ENCODE measurements at places on chromosomes 2 and 18. TPM values are rescaled to one million over a fixed set of nuclear protein-coding genes. Genes with fewer than 3 reads are reported as not detected.

The SULT1C2 gene
- total RNA-seq, result 0.98 TPM

The ALLC gene
- not detected for total RNA-seq

The SERPINB5 gene
- 3.5 TPM for total RNA-seq

The ABCB11 gene
- total RNA-seq, result 4.1 TPM

The KLHL41 gene
- 0.25 TPM for total RNA-seq

The ACTG2 gene
- 14.7 TPM for total RNA-seq

The HOXD8 gene
- total RNA-seq, result 6.2 TPM

The PCARE gene
- not detected for total RNA-seq

The CDH2 gene
- total RNA-seq, result 0.98 TPM

The SMC6 gene
- 25.3 TPM for total RNA-seq

The CNTNAP5 gene
- total RNA-seq, result not detected

The FASTKD1 gene
- total RNA-seq, result 65.8 TPM

The EVX2 gene
- not detected for total RNA-seq

The MC2R gene
- not detected for total RNA-seq

The DOK1 gene
- total RNA-seq, result 21.4 TPM

The KYNU gene
- 0.61 TPM for total RNA-seq

The ANKRD53 gene
- total RNA-seq, result 0.61 TPM

The GALNT3 gene
- 96.3 TPM for total RNA-seq

The DNAJC10 gene
- total RNA-seq, result 78.9 TPM

The PARD6G gene
- 2.5 TPM for total RNA-seq

The TGFA gene
- total RNA-seq, result 30.8 TPM

The SMARCAL1 gene
- 16.1 TPM for total RNA-seq

The TLX2 gene
- total RNA-seq, result 0.56 TPM

The ITGB6 gene
- 28.0 TPM for total RNA-seq

The PFN4 gene
- not detected for total RNA-seq

The KDM3A gene
- 56.6 TPM for total RNA-seq

The COPS9 gene
- 100 TPM for total RNA-seq

The KLHL29 gene
- total RNA-seq, result 4.6 TPM

All from left colon (tissue), 2 donors.